Right ventricle myocardium superior (tissue), 1 donor: ENCODE measurements at places on chromosomes 1 and 21. TPM values are rescaled to one million over a fixed set of nuclear protein-coding genes. Genes with fewer than 3 reads are reported as not detected.

The LEFTY1 gene
- 0.13 TPM for total RNA-seq

DNA sequence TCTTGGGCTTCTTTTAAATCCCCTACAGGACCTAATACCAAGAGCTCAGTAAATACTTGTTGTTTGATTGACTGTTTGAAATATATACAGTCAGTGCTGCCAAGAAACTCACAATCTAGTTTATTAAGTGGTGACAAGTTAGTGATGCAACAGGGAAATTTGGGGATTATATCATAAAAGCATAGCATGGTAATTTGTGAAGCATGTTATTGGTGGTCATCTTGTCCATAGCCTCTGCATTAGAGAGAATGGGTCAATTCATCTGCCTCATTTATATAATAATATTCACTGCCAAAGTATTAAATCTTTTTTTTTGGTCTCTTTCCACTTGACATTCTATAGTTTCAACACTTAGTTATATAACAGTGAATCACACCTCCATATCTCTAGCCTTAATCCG, 138.2 kb upstream of the SPAG17 start:
- DNase-seq = no peak

The NTNG1 gene
- 0.46 TPM for total RNA-seq

DNA sequence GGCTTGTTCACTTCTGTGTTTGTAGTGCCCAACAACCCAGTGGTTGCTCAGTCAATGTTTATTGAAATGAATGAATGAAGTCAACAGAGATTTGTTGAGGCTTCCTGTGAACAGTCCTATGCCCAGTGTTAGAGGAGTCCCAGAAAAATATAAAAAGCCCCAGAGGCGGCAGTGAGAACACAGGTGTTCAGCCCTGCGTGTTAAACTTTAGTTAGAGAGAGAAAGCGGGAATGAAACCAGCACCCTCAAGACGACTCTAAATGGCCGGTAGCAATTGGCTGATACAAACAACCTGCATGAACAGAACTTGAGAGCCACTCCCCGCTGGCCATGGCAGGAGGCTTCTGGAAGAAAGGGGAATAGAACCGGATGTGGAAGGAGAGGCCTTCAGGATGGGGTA, 22.6 kb downstream of the TMEM51 start:
- DNase-seq = no peak

The FCAMR gene
- total RNA-seq = not detected

GRCh38 chr1:85555867-85556573, 24.5 kb upstream of the CCN1 start:
- no peak for DNase-seq

DNA sequence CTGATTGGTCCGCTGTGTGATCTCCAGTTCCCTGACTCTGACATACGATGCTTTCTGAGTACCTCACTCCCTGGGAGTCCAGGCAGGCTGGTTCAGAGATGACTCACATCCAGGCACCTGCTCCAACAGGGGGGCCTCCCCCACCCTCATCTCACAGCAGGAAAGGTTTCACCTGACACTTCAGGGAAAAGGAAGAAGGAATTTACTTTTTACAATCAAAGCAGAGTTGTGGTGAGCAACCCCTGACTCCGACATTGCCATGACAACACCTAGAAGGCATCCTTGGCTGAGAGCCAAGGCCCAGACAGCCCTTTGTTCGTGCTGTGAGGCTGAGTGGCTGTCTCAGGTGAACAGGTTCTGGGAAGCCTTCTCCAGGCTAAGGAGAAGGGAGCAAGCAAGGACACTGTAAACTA, 164.6 kb upstream of the GJB5 start:
- DNase-seq = no peak

GRCh38 chr1:188194916-188195315, 1366.2 kb downstream of the PLA2G4A start:
- no peak for DNase-seq

GRCh38 chr1:6495041-6495441, 3.6 kb upstream of the PLEKHG5 start:
- no peak for DNase-seq

GRCh38 chr1:230426246-230427093, at the start of gene PGBD5:
PGBD5 (minus strand) TSS chr1:230426332; CDS start chr1:230425928, 404 bp downstream.
- peak; percentile 83 for DNase-seq

The NKAIN1 gene
- not detected for total RNA-seq

- no peak for DNase-seq
Observed at GRCh38 chr1:32718527-32718926, 16.0 kb upstream of the SYNC start.

DNA sequence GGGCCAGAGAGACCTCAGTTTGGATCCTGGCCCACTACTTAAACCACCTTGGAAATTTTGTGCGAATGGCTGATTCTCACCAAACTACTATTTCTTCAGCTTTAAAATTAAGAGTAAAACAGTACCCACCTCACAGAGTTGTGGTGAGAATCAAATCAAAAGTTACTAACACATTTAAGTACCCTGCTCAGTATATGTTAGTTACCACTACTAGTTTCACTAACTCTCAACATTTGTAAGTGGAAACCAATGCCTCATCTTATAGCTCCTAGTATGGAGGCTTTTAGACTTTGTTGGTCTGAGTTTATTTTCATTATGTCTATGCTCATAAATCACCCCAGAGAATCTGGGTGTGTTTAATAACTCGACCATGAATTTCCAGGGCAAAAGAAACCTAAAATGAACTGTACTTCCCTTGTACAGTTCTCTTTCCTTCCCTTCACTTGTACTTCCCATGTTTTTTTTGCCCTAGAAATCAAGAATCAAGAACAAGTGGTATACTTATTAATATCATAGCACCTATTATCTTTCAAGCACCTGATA, 11.6 kb upstream of the SERBP1 start:
- no peak for DNase-seq

DNA sequence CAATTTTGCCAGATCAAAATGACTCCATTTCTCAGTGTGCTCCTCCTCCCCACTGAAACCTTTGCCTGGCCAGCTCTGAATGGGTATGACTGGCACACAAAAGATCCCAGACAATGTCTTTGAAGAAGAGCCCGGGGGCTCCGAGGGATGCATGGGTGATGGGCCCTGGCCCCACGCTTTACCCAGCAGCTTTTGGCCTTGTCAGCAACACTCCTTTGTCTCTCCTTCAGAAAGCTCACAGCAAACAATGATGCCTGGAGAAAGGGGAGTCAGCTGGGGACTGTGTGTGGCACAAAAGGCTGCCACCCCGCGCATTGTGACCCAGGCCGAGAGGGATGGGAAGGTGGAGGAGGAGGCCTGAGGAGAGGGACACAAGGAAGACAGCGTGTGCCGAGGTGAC, 45.9 kb downstream of the PLXNA2 start:
- DNase-seq = no peak
